ENCODE measurements at places on chromosomes 16 and 17.

GRCh38 chr17:72031219-72031884, 89.5 kb upstream of the SOX9 start:
- DNase-seq: no peak

GRCh38 chr17:4314618-4315017, 50.8 kb upstream of the ANKFY1 start:
- no peak for DNase-seq

DNA sequence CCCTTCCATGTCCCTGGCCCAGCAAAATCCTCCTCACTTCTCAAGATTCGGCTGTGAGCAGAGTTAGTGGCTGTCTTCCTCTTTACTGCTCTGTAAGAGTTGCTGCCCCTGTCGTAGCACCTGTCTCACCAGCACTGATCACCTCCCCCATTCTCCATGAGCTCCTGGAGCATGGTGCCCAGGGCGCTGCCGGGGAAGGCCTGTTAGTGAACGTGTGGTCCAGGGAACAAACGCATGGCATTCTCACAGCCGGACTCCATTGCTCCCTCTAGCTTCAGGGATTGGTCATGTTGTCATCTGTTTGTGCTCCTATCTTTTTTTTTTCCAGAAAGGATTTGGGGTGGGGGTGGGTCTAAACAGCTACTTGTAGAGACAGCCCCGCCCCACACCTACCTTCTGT, 141.2 kb downstream of the CMIP start:
- DNase-seq: no peak

DNA sequence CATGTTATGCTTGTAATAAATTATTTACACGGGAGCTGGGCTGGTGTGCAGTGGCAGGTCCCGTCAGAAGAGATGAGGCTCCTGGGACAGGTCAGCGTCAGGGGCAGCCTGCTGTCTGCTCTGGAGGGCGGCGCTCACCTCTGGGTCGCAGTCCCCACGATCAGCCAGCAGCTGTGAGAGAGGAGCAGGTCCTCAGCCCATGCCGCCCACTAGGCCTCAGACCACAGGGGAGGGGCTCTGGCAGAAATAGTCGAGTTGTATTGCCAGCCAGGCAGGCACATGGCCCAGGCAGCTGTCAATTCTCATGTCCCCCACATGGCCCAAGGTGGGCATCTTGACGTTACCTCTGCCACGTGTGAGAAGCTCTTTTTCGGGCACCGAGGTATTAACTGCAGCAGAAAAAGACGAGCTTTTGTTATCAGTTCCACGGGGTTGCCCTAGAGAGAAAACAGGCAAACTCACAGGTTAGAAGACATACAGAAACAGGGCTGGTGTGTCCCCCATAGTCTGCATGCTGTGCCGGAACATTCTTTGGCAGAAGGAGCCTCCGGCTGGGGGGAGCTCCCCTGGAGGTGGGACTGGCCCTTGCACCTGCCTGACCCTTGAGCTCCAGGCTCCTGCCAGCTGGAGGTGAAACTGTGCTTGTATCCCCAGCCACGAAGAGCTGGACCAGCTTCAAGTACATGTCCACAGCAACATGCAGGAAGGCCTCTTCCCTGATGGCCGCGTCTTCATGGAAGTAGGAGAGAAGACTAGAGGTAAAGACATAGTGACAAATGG, 17.4 kb downstream of the ZNF276 start:
- no peak for DNase-seq

- DNase-seq: no peak
Observed at GRCh38 chr16:83113317-83113716, 486.5 kb downstream of the CDH13 start.

GRCh38 chr16:9165681-9166080, 74.2 kb downstream of the HAPSTR1 start:
- DNase-seq: no peak

DNA sequence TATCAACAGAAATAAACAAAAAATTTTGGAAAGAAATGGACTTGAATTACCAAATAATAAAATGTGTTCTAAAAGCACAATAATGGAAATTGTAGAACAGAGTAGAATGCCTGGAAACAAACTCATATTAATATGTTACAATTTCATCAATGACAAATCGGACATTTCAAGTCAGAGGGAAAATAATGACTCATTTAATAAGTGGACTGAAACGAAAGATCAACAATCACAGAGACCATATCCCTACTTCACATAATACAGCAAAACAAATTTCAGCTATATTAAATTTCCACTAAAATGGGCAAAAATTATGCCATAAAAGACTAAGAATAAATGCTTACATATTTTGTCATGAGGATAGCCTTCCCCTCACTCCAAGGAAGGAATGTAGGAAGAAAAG, 25.7 kb downstream of the CDYL2 start:
- DNase-seq: no peak

DNA sequence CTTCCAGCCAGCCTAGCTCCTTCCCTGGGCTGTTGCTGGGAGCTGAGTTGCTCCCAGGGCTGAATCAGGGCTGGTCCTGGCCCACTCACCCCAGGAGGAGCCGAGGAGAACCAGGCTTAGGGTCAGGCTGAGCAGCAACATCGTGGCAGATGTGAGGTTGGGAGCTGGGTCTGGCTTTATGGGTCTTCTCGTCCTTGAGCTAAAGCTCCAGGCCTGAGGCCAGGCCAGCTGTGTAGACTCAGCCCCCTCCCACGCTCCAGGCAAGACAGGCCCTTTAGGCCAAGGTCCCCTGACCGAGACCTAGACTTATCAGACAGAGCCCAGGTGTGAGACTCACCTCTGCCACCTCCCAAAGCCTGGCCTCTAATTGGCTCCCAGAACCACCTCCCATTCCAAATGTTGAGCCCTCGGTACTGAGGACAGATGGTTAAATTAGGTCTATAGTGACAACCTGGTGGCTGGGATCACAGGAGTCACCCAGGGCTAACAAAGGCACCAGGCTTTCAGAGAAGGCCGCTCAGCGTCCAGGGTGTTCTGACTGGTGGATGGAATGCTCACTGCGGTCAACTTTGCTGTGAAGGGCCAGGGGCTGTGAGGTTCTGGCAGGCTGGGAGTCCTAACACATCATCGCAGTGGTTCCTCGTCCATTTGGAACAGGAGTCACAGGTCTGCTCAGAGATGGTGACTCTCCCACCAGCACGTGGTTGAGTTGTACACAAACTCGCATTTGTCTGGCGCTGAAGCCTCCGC, at the start of gene CTRL:
Gene CTRL (minus strand): TSS at position 151 of the 750 bp plus-strand sequence. CDS start 10 bp downstream, at position 141.
- DNase-seq: no peak

GRCh38 chr17:36742267-36743000, 141.1 kb downstream of the MRM1 start:
- no peak for DNase-seq

- DNase-seq: no peak
Observed at GRCh38 chr17:76566988-76567431, 18.6 kb downstream of the ST6GALNAC2 start.

GRCh38 chr16:85613604-85614337, 649 bp downstream of the GSE1 start:
- DNase-seq: peak; percentile 24
